Activated CD4-positive, alpha-beta T cell treated with anti-CD3 and anti-CD28 coated beads, Interleukin-2, amount 50 U/mL, for 24 hours (primary cell): ENCODE measurements at places on chromosomes 12 and 14.

- DNase-seq: no peak
These were observed 72.7 kb downstream of the WSCD2 start for GRCh38 chr12:108201808-108202207.

GRCh38 chr12:46677749-46678148, 148.0 kb downstream of the SLC38A4 start:
- no peak for DNase-seq

- DNase-seq: no peak
These were observed 170.9 kb downstream of the GRIP1 start for GRCh38 chr12:66508025-66508424.

DNA sequence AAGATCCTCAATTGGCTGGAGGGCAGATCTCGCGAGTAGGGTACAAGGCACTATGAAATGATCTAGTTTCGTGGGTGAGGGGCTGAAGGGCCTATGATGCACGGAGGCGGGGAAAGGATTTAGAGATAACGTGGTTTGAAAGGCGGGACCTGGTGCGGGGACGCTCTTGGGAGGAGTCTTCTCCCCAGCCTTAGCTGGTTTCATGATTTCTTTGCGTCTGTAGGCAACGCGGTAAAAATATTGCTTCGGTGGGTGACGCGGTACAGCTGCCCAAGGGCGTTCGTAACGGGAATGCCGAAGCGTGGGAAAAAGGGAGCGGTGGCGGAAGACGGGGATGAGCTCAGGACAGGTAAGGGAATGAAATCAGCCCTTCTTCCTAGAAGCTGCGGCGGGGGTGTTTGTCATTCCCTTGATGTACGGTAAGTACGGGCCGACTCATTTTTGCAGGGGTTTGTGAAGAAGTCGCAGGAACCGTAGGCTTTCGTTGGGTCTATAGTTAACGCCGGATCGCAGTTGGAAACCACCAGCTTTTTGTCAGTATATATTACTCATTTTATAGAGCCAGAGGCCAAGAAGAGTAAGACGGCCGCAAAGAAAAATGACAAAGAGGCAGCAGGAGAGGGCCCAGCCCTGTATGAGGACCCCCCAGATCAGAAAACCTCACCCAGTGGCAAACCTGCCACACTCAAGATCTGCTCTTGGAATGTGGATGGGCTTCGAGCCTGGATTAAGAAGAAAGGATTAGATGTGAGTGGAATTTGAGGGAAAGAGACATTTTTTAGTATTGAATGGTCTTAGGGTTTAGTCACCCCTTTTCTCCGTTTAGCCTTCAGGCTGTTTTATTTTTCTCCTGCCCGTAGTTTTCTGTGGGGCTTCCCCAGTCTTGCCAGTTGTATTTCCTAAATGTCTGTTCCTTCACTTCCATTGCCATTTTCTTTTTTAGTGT, 602 bp downstream of the APEX1 start:
- DNase-seq: no peak

GRCh38 chr14:20417250-20418186, 4.2 kb upstream of the TEP1 start:
- no peak for DNase-seq

DNA sequence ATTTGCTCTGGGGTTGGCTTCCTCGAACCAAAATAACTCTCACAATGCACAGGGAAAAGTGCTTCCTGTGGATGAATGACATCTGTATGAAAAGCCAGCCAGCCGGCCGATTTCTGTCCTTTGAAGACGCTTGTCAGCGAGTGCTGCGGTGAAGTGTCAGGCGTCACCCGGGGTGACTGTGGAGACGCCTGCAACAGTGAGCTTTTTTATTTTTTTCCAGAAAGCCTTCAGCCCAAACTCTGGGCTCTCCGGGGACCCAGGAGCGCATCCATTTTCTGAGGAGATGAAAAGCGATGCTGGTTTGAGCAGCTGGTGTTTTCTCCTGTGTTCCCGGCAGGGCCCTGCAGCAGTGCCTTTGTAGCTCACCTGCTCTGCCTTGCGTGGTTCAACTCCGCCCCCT, 147.9 kb upstream of the MYL2 start:
- no peak for DNase-seq
